ENCODE measurements at places on chromosomes 5 and 9. TPM values are rescaled to one million over a fixed set of nuclear protein-coding genes. Genes with fewer than 3 reads are reported as not detected.

DNA sequence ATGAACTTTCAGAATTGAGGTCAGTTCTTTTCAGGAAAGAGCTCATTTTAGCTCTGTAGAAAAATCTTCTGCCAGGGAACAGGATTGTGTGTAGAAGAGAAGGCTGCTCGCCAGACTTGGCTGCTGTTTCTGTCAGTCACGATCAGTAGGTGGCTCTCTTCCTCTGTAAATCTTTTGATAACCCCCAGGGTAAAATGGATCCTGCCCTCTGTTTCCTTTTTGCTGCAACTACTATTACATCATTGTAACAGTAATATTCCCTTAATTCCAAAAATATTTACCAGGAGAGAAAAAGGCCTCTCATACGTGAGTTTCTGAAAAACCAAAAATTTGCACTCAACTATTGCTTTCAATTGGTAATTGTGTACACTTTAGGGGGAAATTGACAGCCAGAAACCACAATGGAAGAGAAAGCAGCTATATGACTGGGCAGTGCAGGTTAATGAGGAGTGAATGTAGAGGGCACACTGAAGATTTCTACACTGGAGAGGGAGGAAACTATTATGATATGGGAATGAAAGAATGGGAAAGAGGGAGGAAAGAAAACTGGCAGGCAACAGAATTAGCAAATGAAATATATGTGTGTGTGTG is 12.3 kb downstream of the IFNA21 start:
- DNase-seq, result no peak

GRCh38 chr5:135365281-135365680 is 33.8 kb downstream of the MACROH2A1 start:
- no peak for DNase-seq

GRCh38 chr5:127079994-127080491 is 6.7 kb upstream of the C5orf63 start:
- DNase-seq, result no peak

DNA sequence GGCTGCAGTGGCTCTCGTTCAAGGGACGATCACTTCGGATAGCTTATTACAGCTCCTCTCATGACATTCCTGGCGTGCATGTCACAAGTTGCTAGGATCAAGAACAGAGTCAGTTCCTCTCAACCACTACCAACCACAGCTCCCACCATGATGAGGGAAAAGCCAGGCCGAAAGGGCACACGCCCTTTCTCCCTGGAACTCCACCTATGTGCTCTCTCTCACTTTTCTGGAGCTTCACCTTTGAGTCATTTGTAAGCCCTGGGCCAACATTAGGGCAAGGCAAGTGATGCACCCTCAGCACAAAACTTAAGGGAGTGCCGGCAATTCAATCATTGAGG is 1.6 kb downstream of the SPACA9 start:
- no peak for DNase-seq

- DNase-seq, result no peak
These were observed 53.6 kb upstream of the SLC1A3 start for GRCh38 chr5:36552651-36553393.

GRCh38 chr9:36247356-36247755 is 10.9 kb downstream of the GNE start:
- no peak for DNase-seq

- DNase-seq, result no peak
These were observed 148.8 kb upstream of the TNPO1 start for GRCh38 chr5:72667708-72668107.

GRCh38 chr9:130768265-130768664 is 66.8 kb upstream of the ABL1 start:
- no peak for DNase-seq

DNA sequence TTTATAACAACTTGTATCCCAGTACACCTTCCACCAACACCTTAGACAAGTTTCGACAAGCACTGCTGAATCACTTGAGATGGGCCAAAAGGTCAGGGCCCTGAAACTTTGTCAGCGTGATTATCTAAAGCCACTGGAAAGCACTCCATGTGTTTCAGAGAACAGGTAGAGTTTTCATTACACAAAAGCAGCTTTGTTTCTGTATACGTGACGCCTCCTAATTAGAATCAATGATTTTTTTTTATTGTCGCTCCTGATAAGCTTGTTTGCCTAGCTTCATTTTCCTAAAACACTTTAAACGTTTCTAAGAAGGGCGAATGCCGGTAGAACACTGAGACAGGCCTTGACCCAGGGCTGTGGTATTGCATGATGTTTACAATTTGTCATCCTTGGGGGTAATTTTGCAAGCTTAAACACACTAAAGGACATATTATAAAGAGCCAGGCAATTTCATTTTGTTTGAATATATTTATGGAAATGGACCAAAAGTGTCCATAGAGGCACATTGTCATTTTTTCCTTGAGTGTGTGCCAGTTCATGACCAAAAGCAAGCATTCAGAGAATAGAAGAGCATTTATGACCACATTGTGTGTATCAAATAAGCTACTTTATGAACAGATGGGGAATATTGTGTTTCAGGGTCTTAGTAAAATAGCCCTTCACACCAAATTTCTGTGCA is 193.6 kb downstream of the GLIS3 start:
- DNase-seq, result no peak

- DNase-seq, result no peak
These were observed 61.8 kb upstream of the PRDM9 start for GRCh38 chr5:23445573-23445972.

Gene ZDHHC11B
- total RNA-seq, result 20.6 TPM

Gene RETREG1
- total RNA-seq, result 50.3 TPM

Gene HMGXB3
- 35.2 TPM for total RNA-seq

Gene NEUROG1
- total RNA-seq, result not detected

Gene LRRC19
- total RNA-seq, result not detected

Gene TAF7
- total RNA-seq, result 85.3 TPM

Gene FBP1
- total RNA-seq, result 3.5 TPM

Gene GPR150
- total RNA-seq, result 1.4 TPM

Data from T-cell (primary cell).